Stimulated activated CD4-positive, alpha-beta T cell treated with anti-CD3 and anti-CD28 coated beads, Interleukin-12 subunit alpha, Interleukin-12 subunit beta, amount 100 ng/mL, for 24 hours (primary cell): ENCODE measurements at places on chromosomes 2 and 18.

DNA sequence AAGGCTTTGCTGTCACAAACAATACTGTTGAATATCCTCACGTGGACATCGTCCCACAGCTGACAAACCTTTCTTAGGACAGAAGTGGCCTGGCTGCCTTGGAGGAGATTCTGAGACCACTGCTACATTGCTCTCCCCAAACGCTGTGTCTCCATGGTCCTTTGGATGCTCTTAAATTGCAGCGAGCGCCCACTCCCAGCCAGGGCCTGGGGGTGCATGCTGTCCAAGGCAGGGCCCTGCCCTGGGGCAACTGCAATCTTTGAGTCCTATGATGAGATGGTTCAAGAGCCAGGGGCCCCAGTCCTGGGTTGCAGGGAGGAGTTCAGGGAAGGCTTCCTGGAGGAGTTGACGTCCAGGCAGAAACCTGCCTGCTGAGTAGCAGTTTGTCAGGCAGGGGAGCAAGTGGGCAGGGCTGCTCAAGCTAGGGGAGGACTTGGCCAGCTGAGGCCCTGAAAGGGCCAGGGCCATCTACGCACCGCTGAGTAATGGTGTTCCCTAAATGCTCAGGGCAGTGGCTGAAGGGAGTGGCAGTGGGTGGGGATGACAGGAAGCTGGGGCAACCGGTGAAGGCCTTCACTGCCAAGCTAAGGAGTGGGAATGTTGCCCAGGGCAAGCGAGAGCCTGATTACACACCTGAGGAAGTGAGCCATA lies 10.8 kb upstream of the SDC1 start:
- no peak for DNase-seq

DNA sequence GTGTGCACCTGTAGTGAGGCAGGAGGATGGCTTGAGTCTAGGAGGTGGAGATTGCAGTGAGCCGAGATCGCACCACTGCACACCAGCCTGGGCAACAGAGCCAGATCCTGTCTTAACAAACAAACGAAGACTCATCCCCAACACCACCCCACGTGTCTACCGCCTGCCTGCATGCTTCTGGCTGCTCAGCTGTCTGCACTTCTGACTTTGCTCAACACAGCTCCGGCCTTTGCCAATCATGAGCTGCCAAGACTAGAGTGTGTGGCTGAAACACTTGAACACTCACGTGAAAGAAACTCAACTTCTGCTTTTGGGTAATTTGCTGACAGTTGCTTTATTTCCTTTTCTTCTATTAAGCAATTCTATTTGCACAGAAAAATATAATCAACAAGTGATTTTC lies 32.1 kb upstream of the SP3 start:
- no peak for DNase-seq

DNA sequence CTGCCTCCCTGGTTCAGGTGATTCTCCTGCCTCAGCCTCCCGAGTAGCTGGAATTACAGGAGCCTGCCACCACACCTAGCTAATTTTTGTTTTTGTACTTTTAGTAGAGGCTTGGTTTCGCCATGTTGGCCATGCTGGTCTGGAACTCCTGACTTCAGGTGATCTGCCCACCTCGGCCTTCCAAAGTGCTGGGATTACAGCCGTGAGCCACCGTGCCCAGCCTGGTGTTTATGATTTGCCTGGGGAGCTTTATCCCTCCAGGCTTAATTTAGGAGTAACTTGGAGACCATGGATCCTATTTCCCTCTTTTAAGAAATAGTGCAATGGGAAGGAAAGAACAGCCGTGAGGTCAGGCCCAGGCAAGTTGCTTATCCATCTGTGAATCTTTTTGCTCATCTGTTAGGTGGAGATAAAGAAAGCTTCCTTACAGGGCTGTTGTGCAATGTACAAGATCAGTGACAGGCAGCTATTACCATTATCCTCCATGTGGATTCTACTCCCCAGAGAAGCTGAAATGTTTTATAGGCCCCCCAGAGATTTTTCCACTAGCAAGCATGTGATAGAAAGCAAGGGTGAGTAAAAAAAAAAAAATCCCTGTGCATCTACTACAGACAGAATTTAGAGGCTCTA lies 104.9 kb upstream of the MGAT5 start:
- no peak for DNase-seq

- no peak for DNase-seq
Measured at GRCh38 chr2:162929571-162929970, 91.0 kb upstream of the KCNH7 start.

GRCh38 chr18:48136827-48137373 lies 206.4 kb upstream of the SMAD2 start:
- DNase-seq: no peak

DNA sequence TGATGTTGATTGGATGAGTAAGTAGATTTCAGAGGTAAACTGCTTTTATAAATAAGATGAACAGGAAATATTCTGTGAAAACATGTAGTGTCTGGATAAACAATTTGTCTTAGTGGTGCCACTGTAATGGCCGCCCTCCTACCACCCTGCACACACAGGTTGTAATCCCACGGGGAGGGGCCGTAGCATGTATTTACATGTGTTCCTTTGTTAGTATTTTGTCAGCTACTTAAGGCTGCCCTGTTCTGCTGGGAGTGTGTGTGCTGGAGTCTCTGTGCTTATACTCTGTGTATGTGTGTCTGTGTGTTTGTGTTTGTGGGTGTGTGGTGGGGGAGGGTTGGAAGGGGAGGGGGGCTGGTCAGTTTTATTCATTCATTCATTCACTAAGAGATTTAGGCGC lies 5.1 kb downstream of the TSHZ1 start:
- no peak for DNase-seq

DNA sequence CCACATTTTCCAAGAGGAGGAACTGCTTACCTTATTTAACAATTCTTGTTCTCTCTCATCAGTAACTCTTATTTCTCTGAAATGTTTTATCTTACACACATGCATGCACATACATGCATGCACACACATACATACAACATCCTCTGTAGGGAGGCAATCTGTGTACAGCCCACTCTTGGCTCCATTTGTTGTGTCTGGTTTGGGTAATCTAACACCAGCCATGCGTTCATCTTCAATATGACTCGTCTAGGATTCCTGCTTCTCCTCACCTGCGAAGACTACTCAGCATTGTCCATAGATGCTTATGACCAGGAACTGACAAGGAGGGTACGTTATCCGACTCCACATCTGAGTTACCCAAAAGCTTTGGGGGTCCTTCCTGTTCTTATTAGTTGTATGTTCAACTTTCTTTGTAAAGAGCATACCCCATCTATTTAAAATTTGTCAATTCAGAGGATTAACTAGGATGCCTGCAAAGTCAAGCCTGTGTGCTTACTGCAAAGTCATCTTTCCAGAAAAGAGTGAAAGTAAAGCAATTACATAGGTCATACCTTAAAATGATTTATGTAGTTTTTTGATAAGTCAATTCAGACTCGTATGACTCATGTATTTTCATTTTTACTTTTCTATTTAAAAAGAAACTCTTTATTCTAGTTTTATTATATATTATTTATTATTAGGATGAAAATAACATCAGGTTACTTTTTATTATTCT lies 18.2 kb downstream of the LYPD6B start:
- DNase-seq: no peak

DNA sequence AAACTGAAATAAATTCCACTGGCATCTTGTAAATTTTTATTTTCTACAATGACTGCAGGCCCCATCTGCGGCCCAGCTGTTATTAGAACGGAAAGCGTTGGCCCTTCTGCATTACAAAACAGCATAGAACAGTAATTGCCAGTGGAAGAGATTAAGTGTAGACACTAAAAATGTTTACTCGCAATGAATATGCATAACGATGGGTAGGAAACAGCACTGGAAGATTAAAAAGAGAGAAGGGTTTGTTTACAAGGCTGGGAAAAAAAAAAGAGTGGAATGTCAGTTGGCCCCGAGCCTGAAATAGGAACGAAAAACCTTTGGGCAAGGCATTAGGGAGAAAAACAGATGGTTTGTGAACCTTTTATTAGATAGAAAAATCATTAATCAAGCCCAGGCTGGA lies 275.9 kb upstream of the TCF4 start:
- no peak for DNase-seq

DNA sequence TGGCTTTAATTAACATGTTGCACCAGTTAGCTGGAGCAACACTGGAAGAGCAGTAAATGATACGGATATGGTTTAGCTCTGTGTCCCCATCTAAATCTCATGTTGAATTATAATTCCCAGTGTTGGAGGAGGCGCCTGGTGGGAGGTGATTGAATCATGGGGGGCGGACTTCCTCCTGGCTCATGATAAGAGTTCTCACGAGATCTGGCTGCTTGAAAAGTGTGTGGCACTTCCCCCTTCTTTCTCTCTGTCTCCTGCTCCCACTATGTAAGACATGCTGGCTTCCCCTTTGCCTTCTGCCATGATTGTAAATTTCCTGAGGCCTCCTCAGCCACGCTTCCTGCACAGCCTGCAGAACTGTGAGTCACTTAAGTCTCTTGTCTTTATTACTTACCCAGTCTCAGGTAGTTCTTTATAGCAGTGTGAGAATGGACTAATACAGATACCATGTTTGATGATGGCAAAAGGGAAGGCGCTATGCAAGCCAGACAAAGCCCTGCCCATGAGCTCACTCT lies 963.6 kb downstream of the SOCS6 start:
- no peak for DNase-seq

GRCh38 chr2:106020032-106020431 lies 174.1 kb downstream of the UXS1 start:
- no peak for DNase-seq

DNA sequence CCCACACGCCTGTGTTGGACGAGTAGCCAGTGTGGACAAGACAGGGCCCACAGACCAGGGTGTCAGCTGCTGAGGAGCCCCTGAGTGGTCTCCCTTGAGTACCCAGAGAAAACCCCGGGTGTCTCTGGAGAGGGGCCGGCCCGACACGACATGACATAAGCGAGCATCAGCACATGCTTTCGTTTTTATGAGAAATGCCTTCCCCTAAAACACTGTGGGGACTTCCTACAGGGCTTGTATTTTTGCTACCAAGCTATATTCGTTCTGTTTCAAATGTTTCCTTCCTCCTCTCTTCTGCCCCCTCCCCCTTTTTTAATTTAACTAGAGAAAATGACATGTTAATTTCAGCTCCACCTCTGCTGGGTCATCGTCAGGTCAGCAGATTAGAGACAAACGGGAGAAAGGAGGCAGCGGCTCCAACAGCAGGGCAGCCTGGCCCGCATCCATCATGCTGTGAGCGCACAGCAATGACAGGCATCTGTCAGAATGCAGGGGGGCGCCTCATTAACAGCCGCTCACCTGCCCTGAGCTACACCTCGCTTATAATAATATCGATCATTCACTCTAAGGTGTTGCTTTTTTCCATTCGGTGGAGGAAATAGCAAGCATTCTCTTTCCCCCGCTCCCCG lies 286.2 kb downstream of the ZNF516 start:
- no peak for DNase-seq

- no peak for DNase-seq
Measured at GRCh38 chr2:130864830-130865800, 28.4 kb downstream of the ARHGEF4 start.

- no peak for DNase-seq
Measured at GRCh38 chr2:223787358-223787757, 50.0 kb downstream of the AP1S3 start.

- no peak for DNase-seq
Measured at GRCh38 chr2:205428811-205429210, 253.5 kb upstream of the NRP2 start.

DNA sequence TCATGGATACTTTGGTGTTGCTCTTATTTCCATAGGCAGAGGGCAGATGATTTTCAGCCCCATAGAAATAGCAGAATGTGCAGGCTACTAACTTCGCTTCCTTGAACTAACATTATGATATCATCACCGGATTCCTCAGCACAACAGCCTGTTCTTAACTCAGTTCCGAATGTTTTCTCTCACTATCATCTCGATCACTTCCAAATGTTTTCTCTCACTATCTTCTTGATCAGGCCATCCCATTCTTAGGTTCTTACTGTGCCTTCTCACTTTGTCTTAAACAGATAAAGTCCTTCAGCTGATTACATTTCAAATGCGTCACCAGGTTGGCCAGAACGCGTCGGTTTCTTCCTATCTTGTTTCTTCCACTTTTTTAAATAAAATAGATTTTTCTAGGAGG lies 11.4 kb upstream of the MBD2 start:
- no peak for DNase-seq

DNA sequence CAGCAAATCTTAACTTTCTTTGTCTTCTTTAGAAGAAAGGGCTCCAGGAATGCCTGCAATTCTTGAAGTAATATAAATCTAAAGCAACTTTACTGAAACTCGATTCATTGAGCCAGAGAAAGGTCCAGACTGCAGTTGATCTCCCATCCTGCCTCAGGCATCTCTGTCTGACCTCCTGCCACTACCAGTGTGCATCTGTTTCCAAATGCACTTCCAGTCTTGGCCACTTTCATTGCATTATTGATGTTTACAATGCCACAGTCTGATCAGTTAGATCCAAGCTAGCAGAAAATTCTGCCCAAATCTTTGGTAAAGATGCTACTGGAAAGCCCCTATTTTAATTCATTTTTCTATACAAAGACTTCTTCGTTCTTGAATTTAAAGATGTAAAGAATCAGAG lies 158.0 kb downstream of the RAPGEF4 start:
- no peak for DNase-seq

- DNase-seq: no peak
Measured at GRCh38 chr2:127535422-127535901, at the start of gene MYO7B. MYO7B (plus strand) TSS chr2:127535683; CDS start chr2:127559723, 24,040 bp downstream.

- no peak for DNase-seq
Measured at GRCh38 chr2:239287461-239287860, 113.4 kb downstream of the HDAC4 start.

GRCh38 chr2:191050640-191050987 lies 36.6 kb upstream of the STAT1 start:
- no peak for DNase-seq

DNA sequence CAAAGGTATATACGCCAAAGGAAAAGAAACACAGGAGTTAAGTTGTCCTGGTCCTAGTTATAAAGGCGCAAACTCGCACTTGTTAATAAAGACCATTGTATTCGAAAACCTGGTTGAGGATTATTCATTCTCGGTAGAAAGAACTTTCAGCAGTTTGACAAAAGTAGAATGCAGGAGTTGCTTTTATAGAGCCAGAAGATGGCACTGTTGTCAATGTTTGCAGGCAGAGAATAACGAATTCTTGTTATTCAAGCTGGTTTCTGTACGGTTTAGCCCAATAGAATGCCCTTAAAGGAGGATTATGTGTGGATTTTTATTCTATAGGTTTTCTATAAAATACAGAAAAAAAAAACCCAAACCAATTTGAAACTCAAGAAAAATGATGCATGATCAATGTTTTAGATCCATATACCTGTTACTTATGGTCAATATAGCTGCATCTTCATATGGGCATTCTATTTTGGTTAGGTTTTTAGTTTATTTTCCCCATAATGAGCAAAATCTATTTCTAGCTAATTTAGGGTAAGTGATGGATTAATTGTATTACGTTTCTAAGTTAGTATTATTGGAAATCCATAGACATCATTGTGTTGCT lies 510.3 kb downstream of the PLCL1 start:
- no peak for DNase-seq

GRCh38 chr2:42089340-42089925 lies 41.6 kb downstream of the PKDCC start:
- DNase-seq: no peak

- no peak for DNase-seq
Measured at GRCh38 chr18:68427951-68428401, 286.9 kb downstream of the TMX3 start.

GRCh38 chr2:181095486-181095885 lies 115.1 kb downstream of the UBE2E3 start:
- no peak for DNase-seq

- no peak for DNase-seq
Measured at GRCh38 chr2:101790857-101791256, 93.3 kb downstream of the MAP4K4 start.
